Stimulated activated CD4-positive, alpha-beta T cell treated with anti-CD3 and anti-CD28 coated beads, Interleukin-1b, Interleukin-23, amount 100 ng/mL, for 1 hour (primary cell): ENCODE measurements at places on chromosomes 5 and 9.

- DNase-seq = no peak
Measured at GRCh38 chr9:8725635-8726034, 926.1 kb upstream of the DMAC1 start.

- no peak for DNase-seq
Measured at GRCh38 chr5:38780945-38781344, 64.9 kb upstream of the OSMR start.

- no peak for DNase-seq
Measured at GRCh38 chr5:79236970-79237739, 1.2 kb downstream of the JMY start.

- no peak for DNase-seq
Measured at GRCh38 chr9:98094316-98094715, 24.7 kb downstream of the TRIM14 start.

GRCh38 chr5:123451047-123451446, 27.8 kb upstream of the CEP120 start:
- DNase-seq = no peak

DNA sequence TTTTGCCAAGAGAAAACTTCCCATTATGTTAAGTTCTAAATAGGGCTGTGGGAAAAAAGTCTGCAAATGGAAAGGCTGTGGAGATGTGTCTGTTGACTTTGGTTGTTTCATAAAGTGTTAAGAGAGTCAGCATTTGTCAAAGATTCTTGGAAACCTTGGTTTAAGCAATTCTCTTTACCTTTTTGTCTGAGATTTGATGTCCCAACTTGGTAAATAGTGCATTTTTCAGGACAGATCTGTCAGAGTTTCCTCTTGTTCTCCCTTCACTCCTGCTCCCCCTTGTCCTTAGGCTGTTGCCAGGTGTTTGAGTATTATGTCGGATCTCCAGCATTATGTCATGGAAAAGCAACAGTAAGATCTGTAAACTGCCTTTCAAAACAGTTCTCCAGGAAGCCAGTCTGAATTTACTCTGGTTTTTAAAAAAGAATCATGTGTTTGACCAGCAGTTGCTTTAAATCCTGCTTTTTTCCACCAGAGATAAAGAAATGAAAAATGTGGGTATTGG, 79.1 kb upstream of the ADAMTSL1 start:
- DNase-seq = no peak

- no peak for DNase-seq
Measured at GRCh38 chr5:120535900-120536299, 71.8 kb downstream of the PRR16 start.

- DNase-seq = no peak
Measured at GRCh38 chr5:106154280-106154716, 1516.4 kb downstream of the EFNA5 start.

DNA sequence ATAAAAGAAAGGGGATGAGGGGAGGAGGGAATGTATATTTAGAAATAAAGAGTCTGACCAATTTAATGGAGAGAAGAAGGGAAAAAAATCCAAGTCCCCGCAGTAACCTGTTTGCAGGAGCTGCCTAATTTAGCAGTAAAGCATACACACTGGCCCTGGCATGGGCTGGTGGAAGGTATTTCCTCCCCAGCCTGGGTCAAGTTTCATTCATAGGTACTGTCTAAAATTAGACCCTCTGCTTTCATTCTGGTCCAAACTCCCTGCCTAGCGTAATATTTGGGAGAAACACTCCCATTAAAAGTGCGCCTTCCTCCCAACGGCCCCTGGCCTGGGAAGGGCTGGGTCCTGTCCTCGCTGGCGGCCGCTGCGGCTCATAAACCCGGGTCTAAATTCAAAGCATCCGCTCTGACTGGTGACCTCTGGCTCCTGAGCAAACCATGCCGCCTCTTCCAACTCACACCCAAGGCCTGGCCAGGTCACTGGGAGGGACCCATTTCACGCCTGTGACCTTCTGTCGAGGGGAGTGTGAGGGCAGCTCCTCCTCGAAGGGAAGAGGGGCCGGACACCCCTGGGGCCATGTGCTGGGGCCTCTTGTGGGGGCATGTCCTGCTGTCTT, 123.2 kb downstream of the FGF18 start:
- no peak for DNase-seq

GRCh38 chr5:149740866-149741459, 10.9 kb downstream of the PPARGC1B start:
- DNase-seq = no peak

DNA sequence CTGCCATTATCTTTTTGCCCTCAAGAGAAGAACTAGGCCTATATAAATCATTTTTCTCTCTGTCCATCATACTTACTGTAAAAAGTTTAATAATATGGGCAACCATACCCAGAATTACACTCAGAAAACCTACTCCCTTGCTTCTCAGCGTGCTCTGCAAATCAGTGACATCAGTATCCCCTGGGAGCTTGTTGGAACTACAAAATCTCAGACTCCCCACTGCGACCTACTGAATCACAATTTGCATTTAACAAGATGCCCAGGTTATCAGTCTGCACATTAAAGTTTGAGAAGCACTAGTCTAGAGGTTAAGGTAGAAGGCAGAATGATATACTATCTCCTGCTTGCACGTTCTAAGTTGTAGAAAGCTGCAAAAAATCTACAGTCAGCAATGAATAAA, 127.2 kb downstream of the MLLT3 start:
- no peak for DNase-seq

- DNase-seq = no peak
Measured at GRCh38 chr9:89422151-89422975, 75.5 kb downstream of the SEMA4D start.

- no peak for DNase-seq
Measured at GRCh38 chr9:122180633-122181032, 20.9 kb downstream of the MORN5 start.
